Right atrium auricular region (tissue), 2 donors: ENCODE measurements at places on chromosomes 6 and 20. TPM values are rescaled to one million over a fixed set of nuclear protein-coding genes. Genes with fewer than 3 reads are reported as not detected.

The ARFGEF3 gene
- total RNA-seq = 1.7 TPM

DNA sequence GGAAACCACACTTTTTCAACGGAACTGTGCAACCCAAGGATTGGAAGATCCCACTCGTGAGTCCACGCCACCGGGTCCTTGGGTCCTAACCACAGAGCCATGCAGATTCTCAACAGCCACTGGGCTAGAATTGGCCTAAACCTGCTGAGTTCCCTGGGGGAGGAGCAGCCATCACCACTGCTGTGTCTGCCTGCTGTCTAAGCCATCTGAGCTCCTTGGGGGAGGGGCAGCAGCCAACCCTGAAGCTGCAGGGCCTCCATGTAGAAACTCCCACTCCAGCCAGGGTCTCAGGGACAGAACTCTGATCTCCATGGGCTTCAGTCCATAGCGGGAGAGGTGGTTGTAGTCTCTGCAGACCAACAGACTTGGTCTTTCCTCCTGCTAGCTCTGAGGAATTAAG lies 154.6 kb upstream of the VGLL2 start:
- no peak for DNase-seq

GRCh38 chr6:84618046-84618752 lies 146.2 kb downstream of the TBX18 start:
- no peak for DNase-seq

GRCh38 chr6:6631534-6632276 lies 43.2 kb downstream of the LY86 start:
- no peak for DNase-seq

GRCh38 chr20:50276119-50277063 lies 85.8 kb downstream of the CEBPB start:
- DNase-seq = no peak

DNA sequence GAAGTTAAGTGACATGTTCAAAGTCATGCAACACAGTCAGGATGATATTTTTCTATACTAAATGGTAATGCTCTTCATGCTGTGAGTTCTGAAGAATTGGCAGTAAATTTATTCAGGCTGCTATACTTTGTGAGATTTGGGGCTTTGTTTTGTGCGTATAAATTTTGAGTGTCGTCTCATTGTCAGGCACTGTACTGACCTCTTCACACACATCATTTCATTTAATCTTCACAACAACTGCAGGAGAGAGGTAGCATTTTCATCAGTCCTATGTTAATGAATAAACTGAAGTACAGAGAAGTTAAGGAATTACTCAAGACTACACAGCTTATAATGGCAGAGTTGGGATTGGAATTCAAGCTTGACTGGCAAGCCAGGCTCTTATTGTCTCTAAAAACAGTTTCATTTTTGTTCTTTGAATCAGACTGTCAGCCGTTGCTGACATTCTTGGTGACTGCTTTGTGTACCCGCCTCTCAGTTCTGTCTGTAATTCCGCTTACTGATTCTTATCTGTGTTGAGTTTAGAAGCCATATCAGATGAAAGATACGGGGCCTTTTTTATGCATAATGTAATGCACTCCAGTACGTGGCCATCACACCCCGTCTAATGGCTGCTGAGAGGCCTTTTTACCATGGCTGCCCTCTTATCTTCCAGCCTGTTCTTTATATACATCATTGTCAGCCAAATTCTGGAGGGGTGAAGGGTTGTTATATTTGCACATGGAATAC lies 274.9 kb downstream of the UTRN start:
- DNase-seq = no peak

- DNase-seq = no peak
Observed at GRCh38 chr6:92820601-92821000, 598.8 kb downstream of the EPHA7 start.

- DNase-seq = no peak
Observed at GRCh38 chr6:75273009-75273408, 11.6 kb downstream of the TMEM30A start.

The CDC40 gene
- total RNA-seq = 9.9 TPM

- peak; percentile 95 for DNase-seq
Observed at GRCh38 chr6:7974938-7975763, 64.6 kb upstream of the TXNDC5 start.
